ENCODE measurements at places on chromosomes 2 and 18.

GRCh38 chr2:102735416-102736109 is 26.3 kb upstream of the TMEM182 start:
- peak; percentile 85 for DNase-seq

DNA sequence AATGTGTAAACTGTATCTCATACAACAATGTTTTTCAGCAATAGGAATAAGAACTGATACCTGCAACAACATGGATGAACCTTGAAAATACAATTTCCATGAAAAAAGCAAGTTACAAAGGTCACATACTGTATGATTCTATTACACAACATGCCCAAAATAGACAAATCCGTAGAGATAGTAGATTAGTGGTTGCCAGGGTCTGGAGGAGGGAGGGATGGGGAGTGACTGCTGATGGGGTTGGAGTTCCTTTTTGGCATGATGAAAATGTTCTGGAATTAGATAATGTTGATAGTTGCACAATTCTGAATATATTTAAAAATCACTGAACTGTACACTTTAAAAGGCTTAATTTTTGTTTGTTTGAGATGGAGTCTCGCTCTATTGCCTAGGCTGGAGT is 33.8 kb downstream of the UBXN4 start:
- DNase-seq, result no peak

GRCh38 chr2:100143286-100143685 is 896 bp upstream of the AFF3 start:
- DNase-seq, result no peak

DNA sequence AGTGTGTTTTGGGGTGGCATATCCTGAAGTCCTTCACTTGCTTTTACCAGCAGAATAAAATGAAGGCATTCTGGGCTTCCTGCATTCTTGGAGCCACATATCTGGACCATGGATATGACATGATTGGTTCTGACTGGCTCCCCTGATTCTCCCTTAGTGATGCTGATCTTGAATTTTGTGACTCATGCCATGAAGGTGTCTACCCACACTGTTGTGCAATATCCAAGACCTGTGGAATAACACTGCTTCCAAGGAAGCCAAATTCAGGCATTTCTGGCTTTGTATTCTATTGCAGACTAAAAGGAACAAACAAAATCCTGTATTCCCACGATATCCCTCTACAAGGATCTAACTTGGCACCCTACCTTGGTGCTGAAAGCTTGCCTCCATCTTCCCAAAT is 125.8 kb downstream of the LYPD6B start:
- DNase-seq, result no peak

Measured in right lobe of liver (tissue), 6 donors.